HepG2 (cell line): ENCODE measurements at places on chromosomes 7 and 10. TPM values are rescaled to one million over a fixed set of nuclear protein-coding genes. Genes with fewer than 3 reads are reported as not detected.

Gene SEMA3A
- total RNA-seq, result 0.56 and 1.2 TPM in 2 replicates

Gene ADRB1
- 0.07 TPM in 1 of 2 replicates, not detected in the other for total RNA-seq

Gene CYP3A5
- 1.7 and 5.7 TPM in 2 replicates for total RNA-seq

Gene GIMAP7
- not detected in 2 replicates for total RNA-seq

Gene AGAP4
- total RNA-seq, result 5.8 and 11.0 TPM in 2 replicates

Gene RBM20
- total RNA-seq, result 0.02 TPM in 1 of 2 replicates, not detected in the other

Gene TMEM236
- total RNA-seq, result 0.04 TPM in 1 of 2 replicates, not detected in the other

Gene AIMP2
- 84.9 and 97.2 TPM in 2 replicates for total RNA-seq

DNA sequence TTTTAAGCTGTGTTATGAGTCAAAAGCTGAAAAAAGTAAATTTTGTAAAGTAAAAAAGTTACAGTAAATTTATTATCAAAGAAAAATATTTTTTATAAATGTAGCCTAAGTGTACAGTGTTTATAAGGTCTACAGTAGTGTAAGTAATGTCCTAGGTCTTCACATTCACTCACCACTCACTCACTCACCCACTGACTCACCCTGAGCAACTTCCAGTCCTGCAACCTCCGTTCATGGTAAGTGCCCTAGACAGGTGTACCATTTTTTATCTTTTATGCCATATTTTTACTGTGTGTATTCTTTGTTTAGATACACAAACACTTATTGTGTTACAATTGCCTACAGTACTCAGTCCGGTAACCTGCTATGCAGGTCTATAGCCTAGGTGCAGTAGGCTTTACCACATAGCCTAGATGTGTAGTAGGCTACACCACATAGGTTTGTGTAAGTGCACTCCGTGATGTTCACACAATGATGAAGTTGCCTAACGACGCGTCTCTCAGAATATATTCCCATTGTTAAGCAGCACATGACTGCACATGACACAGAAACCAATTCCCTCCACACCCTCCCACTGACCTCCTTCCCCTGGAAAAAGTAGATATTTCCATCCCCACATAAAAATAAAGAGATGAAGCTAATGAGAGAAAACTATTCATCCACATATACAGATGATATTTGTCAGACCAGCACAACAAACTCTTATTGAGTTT is 44.8 kb upstream of the FGL2 start:
- DNase-seq, result no peak

- DNase-seq, result no peak
Measured at GRCh38 chr7:51031791-51032515, 249.3 kb upstream of the GRB10 start.

GRCh38 chr10:88392222-88392621 is 190.9 kb downstream of the RNLS start:
- DNase-seq, result no peak

- DNase-seq, result no peak
Measured at GRCh38 chr7:7639421-7639820, 1.1 kb upstream of the UMAD1 start.

GRCh38 chr7:26237035-26237807 is 35.7 kb downstream of the CBX3 start:
- DNase-seq, result no peak

DNA sequence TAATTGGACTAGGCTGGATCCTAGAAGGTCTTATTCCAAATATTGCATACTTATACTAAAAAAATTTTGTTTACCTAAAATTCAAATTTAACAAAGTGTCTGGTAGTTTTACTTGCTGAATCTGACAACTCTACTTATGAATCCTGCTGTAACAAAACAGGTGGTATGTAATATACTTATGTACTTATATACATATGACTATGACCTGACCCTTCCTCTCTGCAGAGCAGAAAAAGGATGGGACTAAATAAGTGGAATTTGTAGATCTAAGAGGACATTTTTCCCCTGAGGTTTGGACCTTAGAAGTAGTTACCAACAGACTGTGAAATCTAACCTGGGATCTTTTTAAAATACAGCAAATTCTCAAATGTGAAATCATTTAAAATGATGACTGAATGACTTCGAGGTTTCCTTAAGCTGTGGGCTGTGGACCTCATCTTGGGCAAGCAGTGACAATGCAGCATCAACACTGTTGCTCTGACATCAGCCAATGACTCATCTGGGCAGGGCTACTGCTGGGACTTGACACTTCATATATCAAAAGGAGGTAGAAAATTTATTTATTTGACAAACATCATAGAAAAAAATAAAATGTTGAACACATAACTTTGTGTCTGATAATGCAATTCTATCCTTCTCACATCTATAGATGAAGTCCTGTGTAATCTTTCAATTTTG is 73.6 kb downstream of the RELN start:
- DNase-seq, result no peak

DNA sequence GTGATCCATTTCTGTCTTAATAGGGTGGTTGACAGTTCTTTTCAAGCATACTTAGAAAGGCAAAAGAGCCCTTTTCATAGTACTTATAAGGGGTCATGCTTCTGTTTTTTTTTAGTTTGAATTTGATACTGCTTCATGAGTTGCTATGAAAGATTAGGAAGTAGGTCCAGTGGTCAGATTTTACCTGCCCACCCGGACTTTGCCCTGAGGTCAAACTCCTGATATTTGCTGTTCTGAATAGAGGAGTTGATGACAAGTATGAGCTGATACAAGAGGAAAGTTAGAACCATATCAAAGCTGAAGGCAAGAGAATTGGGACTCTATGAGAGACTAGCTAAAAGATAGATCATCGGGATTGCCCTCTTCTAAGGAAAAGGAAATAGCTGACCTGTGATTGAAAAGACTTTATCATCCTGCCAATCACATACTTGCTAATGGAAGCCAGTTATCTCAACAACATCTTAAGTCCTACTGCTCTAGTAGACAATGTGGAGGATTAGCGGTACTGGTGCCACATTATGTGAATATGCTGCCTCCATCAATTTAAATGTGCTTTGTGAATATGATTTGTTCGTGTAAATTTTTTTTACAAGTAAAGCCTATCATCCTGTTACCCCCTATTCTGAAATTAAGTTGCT is 37.5 kb upstream of the CYP26C1 start:
- peak; percentile 12 for DNase-seq

- DNase-seq, result peak; percentile 8
Measured at GRCh38 chr7:50653126-50653864, 88.1 kb upstream of the DDC start.
